ENCODE measurements at places on chromosomes 2 and 18.
A peak's percentile ranks its signal among the peaks of the same experiment; 100 is the strongest.

DNA sequence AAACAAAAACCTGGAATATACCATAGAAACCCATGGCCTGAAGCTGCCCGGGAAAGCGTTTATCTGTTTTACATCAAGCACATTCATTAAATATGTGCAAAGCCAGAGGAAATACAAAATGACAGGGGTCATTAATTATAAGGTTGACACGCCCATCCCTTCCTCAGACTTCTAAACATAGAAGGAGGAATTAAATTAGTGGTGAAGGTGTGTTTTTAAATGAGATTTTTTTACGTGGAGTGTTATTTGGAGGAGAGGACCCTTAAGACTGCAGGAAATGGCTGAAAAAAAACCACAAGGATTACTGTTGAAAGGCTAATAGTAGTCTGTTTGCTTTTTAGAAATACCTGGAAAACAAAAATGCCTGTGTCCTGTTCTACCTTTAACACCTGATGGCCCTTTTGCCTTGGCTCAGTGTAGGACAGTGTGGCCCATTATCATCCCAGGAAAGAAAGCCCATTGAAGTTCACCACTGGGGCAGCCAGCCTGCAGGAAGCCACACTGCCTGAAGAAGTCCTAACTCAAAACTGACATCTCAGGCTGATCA, 123.2 kb downstream of the EPHA4 start:
- H3K4me1 ChIP-seq: peaks cover 5% of the 10 kb centered on the region
- no peak for DNase-seq
- no peaks in the 10 kb centered on the region for H3K27me3 ChIP-seq
- H3K36me3 ChIP-seq: no peaks in the 10 kb centered on the region
- H3K27ac ChIP-seq: no peak overlapping the region
- H3K4me3 ChIP-seq: no peak overlapping the region

GRCh38 chr2:156445296-156446220, 9.4 kb downstream of the GPD2 start:
- H3K27me3 ChIP-seq: no peaks in the 10 kb centered on the region
- DNase-seq: peak; percentile 65

GRCh38 chr18:75268364-75268646, 57.7 kb downstream of the TSHZ1 start:
- H3K27ac ChIP-seq: no peak overlapping the region
- no peak overlapping the region for H3K4me3 ChIP-seq
- no peak for DNase-seq
- H3K36me3 ChIP-seq: 0 out of 2 replicates have a peak, but pooled peaks cover 4% of the 10 kb centered on the region
- H3K4me1 ChIP-seq: no peaks in the 10 kb centered on the region
- H3K27me3 ChIP-seq: no peaks in the 10 kb centered on the region

DNA sequence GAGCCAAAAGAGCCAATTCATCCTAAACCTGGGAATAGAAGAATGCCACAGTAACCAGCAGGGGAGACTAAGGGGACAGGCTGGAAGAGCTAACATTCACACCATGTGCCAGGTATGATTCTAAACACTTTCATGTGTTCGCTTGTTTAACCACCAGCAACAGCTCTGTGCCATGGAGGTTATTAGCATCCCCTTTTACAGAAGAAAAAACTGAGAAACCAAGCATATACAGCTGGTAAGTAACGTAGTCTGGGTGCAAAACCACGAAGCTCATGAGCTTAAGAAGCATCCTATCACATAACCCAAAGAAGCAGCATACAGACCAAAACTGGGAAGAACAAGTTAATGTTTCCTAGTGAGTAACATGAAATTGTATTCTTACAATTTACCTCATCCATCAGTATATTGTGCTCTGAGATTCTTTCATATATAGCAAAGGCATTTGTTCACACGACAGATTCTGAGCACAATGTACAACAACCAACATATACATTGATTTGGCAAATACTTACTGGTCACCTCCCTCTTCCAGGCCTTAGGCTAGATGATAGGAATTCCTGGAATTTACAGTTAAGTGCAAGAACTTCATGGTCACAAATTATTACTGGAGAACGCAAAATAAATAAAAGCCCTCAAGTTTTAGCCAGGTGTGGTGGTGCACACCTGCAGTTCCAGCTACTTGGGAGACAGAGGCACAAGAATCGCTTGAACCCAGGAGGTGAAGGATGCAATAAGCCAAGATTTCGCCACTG, 36.5 kb upstream of the HNRNPA3 start:
- no peaks in the 10 kb centered on the region for H3K27me3 ChIP-seq
- no peak overlapping the region for H3K4me3 ChIP-seq
- H3K4me1 ChIP-seq: peaks cover 24% of the 10 kb centered on the region
- no peak overlapping the region for H3K27ac ChIP-seq
- no peaks in the 10 kb centered on the region for H3K36me3 ChIP-seq

DNA sequence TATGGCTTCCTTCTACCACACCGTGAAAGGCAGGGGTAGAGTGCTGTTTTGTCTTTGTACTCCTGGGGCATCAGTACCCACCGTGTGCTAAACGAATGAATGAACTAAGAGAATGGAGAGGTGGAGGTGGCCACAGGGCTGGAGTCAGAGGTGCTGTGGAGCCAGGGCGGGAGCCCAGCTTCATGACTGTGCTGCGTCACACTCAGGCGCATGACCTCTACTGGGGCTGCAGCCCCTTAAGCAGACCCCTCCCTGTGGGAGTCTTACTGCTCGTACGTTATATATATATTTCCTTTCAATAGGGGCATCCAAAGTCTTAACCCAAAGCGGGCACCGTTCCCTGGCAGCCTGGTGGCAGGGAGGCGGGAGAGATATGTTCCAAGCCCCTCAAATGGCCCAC, 18.0 kb upstream of the LBH start:
- no peaks in the 10 kb centered on the region for H3K4me1 ChIP-seq
- no peak overlapping the region for H3K27ac ChIP-seq

DNA sequence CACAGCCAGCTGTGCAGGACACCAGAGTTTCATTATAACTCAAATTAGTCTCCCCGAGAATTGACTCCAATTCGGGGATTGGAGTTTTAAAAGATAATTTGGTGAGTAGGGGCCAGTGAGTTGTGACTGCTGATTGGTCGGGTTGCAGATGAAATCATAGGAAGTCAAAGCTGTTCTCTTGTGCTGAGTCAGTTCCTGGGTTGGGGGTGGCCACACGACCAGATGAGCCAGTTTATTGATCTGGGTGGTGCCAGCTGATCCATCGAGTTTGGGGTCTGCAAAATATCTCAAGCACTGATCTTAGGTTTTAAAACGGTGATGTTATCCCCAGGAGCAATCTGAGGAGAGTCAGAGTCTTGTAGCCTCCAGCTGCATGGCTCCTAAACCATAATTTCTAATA, 82.7 kb upstream of the SLC66A3 start:
- H3K4me3 ChIP-seq: no peak overlapping the region
- DNase-seq: no peak
- no peak overlapping the region for H3K27ac ChIP-seq
- H3K4me1 ChIP-seq: peaks cover 18% of the 10 kb centered on the region
- no peaks in the 10 kb centered on the region for H3K36me3 ChIP-seq
- H3K27me3 ChIP-seq: no peaks in the 10 kb centered on the region

- H3K36me3 ChIP-seq: no peaks in the 10 kb centered on the region
- no peak for DNase-seq
- no peak overlapping the region for H3K27ac ChIP-seq
- H3K4me3 ChIP-seq: no peak overlapping the region
Measured at GRCh38 chr18:7592305-7593071, 25.4 kb downstream of the PTPRM start.

DNA sequence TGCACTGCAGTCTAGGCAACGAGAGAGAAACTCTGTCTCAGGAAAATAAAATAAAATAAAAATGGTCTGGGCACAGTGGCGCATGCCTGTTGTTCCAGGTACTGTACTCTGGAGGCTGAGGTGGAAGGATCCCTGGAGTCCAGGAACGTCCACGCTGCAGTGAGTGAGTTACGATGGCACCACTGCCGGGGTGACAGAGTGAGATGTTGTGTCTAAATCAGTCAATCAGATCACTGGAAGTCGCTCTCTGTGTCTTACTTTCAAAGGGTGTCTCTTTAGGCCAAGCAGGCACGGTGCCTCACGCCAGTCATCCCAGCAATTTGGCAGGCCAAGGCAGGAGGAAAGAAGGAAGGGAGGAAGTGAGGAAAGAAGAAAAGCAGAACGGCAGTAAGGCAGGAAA, 112.2 kb upstream of the ANKRD30BL start:
- no peaks in the 10 kb centered on the region for H3K36me3 ChIP-seq
- H3K27me3 ChIP-seq: no peaks in the 10 kb centered on the region

GRCh38 chr18:3821524-3821923, 371.6 kb downstream of the TGIF1 start:
- no peaks in the 10 kb centered on the region for H3K36me3 ChIP-seq
- H3K27ac ChIP-seq: no peak overlapping the region
- peaks cover 12% of the 10 kb centered on the region for H3K27me3 ChIP-seq
- no peak for DNase-seq
- H3K4me1 ChIP-seq: no peaks in the 10 kb centered on the region
- no peak overlapping the region for H3K4me3 ChIP-seq

GRCh38 chr2:215002500-215002899, 135.9 kb downstream of the ABCA12 start:
- no peaks in the 10 kb centered on the region for H3K36me3 ChIP-seq
- H3K4me3 ChIP-seq: no peak overlapping the region
- no peak overlapping the region for H3K27ac ChIP-seq
- no peak for DNase-seq
- no peaks in the 10 kb centered on the region for H3K27me3 ChIP-seq

DNA sequence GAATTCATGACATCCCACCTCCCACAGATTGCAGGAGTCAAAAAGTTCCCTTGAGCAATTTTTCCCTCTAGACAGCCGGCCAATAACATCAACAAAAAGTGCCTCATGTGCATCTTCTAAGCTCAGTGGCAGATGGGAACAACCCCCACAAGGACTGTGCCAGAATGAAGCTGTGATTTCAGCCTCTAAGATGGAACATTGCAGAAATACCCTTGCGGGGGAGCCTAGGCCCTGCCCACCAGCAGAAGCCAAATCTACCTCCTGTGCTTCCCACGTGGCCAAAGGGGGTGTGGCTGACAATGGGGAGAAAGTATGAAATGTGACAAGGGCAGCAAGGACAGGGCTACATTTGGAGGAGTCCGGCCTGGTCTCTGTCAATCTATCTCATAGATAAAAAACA, 482.3 kb downstream of the TGIF1 start:
- no peak overlapping the region for H3K27ac ChIP-seq
- no peak overlapping the region for H3K4me3 ChIP-seq
- no peak for DNase-seq
- no peaks in the 10 kb centered on the region for H3K4me1 ChIP-seq
- H3K36me3 ChIP-seq: no peaks in the 10 kb centered on the region

- H3K36me3 ChIP-seq: peaks cover 4% of the 10 kb centered on the region
- H3K4me1 ChIP-seq: no peaks in the 10 kb centered on the region
- H3K27ac ChIP-seq: no peak overlapping the region
- no peaks in the 10 kb centered on the region for H3K27me3 ChIP-seq
- no peak overlapping the region for H3K4me3 ChIP-seq
Measured at GRCh38 chr18:79897940-79898625, 53.4 kb downstream of the SLC66A2 start.

- no peak overlapping the region for H3K4me3 ChIP-seq
- H3K27me3 ChIP-seq: no peaks in the 10 kb centered on the region
- H3K27ac ChIP-seq: no peak overlapping the region
- no peaks in the 10 kb centered on the region for H3K4me1 ChIP-seq
Measured at GRCh38 chr2:120959426-120959825, 223.8 kb downstream of the GLI2 start.

GRCh38 chr18:67672155-67672554, 155.6 kb upstream of the DSEL start:
- no peaks in the 10 kb centered on the region for H3K36me3 ChIP-seq
- H3K27ac ChIP-seq: no peak overlapping the region
- H3K4me1 ChIP-seq: peaks cover 3% of the 10 kb centered on the region
- H3K27me3 ChIP-seq: no peaks in the 10 kb centered on the region
- H3K4me3 ChIP-seq: no peak overlapping the region

GRCh38 chr2:111157798-111158197, 37.1 kb downstream of the BCL2L11 start:
- no peaks in the 10 kb centered on the region for H3K36me3 ChIP-seq
- no peak overlapping the region for H3K27ac ChIP-seq
- H3K27me3 ChIP-seq: no peaks in the 10 kb centered on the region
- DNase-seq: no peak
- H3K4me1 ChIP-seq: peaks cover 29% of the 10 kb centered on the region
- no peak overlapping the region for H3K4me3 ChIP-seq

DNA sequence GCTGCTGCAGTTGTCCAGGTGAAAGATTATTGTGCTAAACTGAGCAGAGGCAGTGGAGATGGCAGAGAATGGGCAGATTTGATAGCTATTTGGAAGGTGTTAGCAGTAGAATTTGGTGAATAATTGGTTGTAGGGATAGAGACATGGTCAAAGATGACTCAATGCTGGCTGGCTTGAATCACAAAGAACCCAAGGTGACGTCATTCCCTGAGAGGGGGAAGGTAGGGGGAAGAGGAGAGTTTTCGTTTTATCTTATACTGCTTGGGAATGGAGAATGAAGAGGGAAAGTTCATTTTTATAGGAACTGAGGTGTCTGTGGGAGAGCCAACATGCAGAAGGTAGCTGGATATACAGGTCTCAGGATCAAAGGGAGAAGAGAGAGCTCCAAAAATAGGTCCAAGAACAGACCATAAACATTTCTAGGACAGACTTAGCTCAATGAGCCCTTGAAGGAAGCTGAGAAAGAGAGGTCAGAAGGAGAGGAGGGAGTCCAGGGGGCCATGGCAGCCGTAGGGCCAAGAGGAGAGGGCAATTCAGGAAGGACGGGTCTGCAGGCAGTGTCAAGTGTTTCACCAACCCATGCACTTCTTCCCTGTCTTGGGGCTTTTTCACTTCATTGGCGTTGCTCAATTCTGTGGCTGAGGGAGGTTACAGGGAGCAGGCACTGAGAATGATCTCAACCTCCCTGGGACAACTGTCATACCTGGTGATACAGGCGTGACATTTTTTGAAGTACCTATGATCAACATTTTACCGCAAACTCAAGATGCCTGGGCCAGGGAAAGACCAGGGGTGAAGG, 281.3 kb downstream of the TDRD15 start:
- H3K27me3 ChIP-seq: no peaks in the 10 kb centered on the region
- H3K27ac ChIP-seq: no peak overlapping the region
- H3K4me3 ChIP-seq: no peak overlapping the region
- peaks cover 8% of the 10 kb centered on the region for H3K4me1 ChIP-seq
- DNase-seq: no peak

DNA sequence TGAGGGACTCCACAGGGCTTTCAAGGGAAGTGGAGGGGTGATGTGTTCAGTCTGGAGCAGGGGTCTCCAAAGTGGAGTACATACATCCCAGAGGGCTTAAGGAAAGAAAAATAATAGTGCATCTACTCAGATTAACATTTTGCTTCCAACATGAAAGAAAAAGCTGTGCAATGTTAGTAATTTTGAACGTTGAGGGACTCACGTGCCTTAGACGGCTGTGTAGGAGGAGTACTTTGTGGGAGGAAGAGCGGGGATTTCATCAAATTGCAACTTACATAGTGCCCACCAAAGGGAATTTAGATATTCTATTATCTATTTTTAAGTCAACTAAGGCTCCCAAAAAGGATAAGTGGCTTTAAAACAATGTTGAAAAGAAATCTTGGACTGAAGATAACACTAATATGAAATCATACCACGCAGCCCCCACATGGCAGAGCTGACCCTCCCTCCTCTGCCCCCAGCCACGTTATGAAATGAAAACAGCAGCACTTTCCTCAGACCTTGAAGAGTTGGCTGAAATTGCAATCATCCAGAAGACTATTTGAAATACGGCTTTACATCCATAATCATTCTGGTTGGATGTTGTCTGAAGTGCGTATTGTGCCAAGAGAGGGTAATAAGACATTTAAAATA, 42.9 kb downstream of the MEX3C start:
- H3K27ac ChIP-seq: no peak overlapping the region
- no peaks in the 10 kb centered on the region for H3K27me3 ChIP-seq
- no peaks in the 10 kb centered on the region for H3K36me3 ChIP-seq
- H3K4me1 ChIP-seq: no peaks in the 10 kb centered on the region
- no peak overlapping the region for H3K4me3 ChIP-seq
- no peak for DNase-seq

GRCh38 chr2:3399829-3400228, 20.3 kb downstream of the TRAPPC12 start:
- H3K27ac ChIP-seq: no peak overlapping the region
- H3K36me3 ChIP-seq: peaks cover 58% of the 10 kb centered on the region
- no peak overlapping the region for H3K4me3 ChIP-seq
- H3K27me3 ChIP-seq: no peaks in the 10 kb centered on the region
- no peaks in the 10 kb centered on the region for H3K4me1 ChIP-seq
- no peak for DNase-seq

Data from SJSA1 (cell line).